Suppressor macrophage treated with lipopolysaccharide for 4 hours (primary cell): ENCODE measurements at places on chromosomes 2 and 18.

GRCh38 chr2:185700883-185701282 is 37.7 kb upstream of the FSIP2 start:
- no peak for DNase-seq

- DNase-seq: no peak
Measured at GRCh38 chr2:64457524-64457923, 3.6 kb downstream of the LGALSL start.

GRCh38 chr18:45562567-45563479 is 52.5 kb upstream of the SLC14A2 start:
- DNase-seq: no peak

DNA sequence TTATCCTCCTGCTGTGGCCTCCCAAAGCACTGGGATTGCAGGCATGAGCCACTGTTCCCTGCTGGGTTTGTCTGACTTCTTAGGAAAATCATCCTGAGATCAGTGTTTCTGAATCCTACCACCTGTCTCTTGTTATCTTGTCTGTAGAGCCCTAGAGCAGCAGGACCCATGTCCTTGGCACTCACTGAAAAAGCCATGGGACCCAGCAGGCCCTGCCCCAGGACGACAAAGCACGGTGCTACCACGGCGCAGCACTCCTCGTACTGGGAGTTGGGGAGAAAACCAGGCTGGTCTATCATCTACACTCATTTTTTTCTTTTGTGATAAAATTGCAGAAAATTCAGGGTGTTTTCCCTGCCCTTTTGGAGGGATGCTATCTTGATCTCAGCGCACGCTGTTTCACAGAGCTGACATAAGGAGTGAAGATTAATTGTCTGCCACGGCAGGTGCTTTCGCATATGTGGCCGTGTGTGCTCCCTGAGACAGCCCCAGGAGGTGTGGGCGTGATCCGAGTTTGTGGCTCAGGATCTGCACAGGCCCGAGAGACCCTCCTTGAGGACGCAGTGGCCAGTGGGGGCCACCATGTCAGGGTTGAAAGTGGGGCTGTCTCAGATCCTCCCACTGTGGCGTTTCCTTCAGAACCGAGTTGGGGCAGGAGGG is 179.1 kb downstream of the LDLRAD4 start:
- no peak for DNase-seq

GRCh38 chr18:44758861-44759631 is 78.4 kb downstream of the SETBP1 start:
- peak; percentile 85 for DNase-seq

- DNase-seq: no peak
Measured at GRCh38 chr2:135299165-135299564, 231.9 kb downstream of the ZRANB3 start.

GRCh38 chr18:67260841-67261240 is 255.7 kb downstream of the DSEL start:
- DNase-seq: no peak

DNA sequence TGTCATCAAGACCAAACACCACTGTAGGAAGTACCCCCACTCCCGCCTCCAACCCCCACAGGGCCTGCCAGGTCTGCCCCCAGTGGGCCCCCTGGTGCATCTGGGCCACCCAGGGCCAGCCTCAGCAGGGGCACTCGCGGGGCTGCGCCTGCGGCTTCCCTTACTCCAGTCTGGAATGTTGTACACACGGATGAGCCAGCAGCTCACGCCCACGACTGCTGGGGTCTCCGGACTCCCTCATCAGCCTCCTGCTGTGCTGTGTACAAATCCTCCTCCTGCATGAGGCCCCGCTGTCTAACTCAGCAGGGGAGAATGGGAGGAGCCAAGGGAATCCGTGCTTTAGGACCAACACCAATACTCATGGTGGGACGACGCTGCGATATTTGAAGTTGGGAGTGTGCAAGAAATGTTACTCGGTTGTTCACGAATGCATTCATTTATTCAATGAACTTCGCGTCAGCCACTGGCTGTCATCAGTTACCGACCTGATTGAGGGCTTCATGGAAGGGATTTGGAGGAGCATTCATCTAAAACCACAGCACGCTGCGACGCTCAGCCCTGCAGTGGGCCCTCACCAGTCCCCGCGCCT is 654 bp upstream of the ASB1 start:
- peak; percentile 7 for DNase-seq

- no peak for DNase-seq
Measured at GRCh38 chr2:134143568-134143967, 110.3 kb upstream of the MGAT5 start.

DNA sequence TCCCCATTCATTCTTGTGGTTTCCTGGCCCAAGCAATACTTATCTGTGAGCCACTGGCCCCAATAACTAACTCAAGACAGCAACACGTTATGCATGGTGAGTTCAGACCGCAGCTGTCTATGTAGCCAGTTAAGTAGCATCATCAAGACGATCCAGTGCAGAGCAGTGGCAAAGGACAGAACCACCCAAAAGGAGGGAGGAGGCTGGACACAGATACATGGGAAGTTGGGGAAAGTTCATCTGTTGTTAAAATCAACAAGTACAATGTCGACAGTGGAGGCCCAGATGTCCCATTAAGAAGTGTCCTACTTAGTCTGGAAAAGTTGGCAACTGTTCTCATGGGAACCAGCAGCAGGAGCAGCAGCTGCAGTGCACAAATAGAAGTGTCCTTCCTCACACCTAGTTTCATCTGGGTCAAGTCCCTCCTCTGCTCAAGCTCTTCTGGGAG is 106.9 kb upstream of the THOC1 start:
- DNase-seq: peak; percentile 28

DNA sequence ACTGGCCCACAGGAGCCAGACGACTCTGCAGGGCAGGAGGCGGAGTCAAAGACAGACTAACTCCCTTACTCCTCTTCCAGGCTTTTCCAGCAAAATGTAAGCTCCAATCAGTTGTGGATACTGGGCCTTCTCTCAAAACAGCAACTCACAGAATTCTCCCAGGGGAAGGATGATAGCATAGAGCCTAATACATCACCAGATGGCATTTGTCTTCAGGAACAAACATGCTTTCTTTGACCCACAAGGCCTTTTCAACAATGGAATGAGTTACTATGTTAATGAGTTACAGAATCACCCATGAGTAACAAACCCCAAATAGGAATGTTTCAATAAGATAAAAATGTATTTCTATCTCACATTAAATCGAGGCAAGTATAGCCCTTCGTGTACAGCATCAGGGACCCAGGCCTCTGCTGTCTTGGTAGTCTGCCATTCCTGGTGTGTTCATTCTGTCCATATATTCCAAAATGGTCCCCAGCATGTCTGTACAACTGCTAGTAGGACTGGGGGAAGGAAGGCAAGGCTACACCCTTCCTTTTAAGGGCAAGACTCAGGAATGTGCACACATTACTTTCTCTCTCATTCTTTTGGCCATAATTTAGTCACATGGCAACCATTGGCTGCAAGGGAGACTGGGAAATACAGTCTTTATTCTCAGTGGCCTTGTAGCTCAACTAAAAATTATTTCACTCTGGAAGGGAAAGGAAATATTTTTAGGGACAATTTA is 76.4 kb downstream of the BOD1L2 start:
- no peak for DNase-seq

DNA sequence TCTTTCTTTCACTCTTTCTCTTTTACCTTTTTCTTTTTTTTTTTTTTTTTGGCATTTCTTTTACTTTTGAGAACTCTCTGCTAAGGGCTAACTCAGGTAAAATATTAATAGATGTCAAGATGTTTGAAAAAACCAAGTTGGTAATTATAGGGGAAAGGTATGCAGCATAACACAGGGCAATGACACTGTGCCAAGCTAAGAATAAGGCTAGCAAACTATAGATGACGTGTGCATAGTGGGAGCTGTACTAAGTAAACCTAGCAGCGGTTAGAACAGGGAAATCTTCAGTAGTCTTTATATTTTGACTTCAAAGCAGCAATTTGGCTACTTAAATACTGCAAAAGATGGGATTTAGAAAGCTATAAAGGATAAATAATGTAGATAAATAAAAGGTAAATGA is 415.4 kb upstream of the RGPD4 start:
- DNase-seq: no peak

- DNase-seq: peak; percentile 94
Measured at GRCh38 chr2:24490690-24491541, at the start of gene NCOA1. Gene NCOA1 (plus strand): TSS chr2:24491254. CDS start chr2:24658678, 167,424 bp downstream.

DNA sequence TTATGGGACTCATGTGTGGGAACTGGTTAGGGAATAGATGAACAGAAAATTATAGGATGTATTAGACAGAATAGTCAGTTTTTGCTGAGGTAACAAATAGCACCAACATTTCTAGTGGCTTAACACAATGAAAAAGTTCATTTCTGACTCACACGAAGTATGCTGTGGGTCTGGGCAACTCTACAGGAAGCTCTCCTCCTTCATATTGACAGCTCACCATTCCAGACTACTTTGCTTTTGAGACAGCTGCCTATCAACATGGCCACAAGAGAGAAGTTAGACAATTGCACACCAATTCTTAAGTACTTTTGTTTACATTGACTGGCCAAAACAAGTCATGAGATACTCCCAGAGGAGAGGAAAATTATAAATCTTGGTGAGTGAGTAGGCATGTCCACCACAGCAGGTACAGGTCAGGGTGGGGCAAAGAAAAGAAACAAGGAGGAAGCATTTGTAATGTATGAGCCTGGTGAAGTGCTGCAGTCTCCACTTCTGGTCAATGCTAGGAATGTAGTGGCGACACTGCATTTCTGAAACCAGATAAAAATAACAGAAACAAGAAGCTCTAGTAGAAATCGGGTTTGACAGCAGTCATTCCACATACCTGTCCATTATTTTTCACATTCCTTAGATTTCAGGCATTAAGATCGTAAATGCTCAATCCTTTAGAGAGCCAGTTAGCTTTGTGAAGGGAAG is 141.6 kb downstream of the ICOS start:
- no peak for DNase-seq

DNA sequence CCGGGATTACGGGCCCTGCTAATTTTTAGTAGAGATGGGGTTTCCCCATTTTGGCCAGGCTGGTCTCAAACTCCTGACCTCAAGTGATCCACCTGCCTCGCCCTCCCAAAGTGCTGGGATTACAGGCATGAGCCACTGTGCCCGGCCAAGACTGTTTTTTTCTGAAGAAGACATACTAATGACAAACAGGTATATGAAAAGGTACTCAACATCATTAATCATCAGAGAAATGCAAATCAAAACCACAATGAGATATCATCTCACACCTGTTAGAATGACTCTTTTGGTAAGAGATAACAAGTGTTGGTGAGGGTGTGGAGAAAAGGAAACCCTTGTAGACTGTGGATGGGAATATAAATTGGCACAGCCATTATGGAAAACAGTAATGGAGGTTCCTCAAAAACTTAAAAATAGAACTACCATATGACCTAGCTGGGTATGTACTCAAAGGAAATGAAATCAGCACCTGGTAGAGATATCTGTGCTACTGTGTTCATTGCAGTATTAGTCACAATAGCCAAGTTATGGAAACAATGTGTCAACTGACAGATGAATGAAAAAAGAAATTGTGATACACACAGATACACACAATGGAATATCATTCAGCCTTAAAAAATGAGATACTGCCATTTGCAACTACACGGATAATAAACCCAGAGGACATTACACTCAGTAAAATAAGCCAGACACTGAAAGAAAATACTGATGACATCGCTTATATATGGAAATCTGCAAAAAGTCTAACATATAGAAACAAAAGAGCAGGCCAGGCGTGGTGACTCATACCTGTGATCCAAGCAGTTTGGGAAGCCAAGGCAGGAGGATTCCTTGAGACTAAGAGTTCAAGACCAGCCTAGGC is 20.8 kb downstream of the SOS1 start:
- DNase-seq: peak; percentile 32

- DNase-seq: no peak
Measured at GRCh38 chr2:11870584-11870983, 124.2 kb downstream of the LPIN1 start.

GRCh38 chr2:162678551-162678950 is 160.0 kb downstream of the KCNH7 start:
- no peak for DNase-seq

GRCh38 chr2:164542581-164543021 is 78.7 kb downstream of the GRB14 start:
- no peak for DNase-seq

GRCh38 chr18:21901423-21901945 is 160.9 kb downstream of the MIB1 start:
- no peak for DNase-seq

DNA sequence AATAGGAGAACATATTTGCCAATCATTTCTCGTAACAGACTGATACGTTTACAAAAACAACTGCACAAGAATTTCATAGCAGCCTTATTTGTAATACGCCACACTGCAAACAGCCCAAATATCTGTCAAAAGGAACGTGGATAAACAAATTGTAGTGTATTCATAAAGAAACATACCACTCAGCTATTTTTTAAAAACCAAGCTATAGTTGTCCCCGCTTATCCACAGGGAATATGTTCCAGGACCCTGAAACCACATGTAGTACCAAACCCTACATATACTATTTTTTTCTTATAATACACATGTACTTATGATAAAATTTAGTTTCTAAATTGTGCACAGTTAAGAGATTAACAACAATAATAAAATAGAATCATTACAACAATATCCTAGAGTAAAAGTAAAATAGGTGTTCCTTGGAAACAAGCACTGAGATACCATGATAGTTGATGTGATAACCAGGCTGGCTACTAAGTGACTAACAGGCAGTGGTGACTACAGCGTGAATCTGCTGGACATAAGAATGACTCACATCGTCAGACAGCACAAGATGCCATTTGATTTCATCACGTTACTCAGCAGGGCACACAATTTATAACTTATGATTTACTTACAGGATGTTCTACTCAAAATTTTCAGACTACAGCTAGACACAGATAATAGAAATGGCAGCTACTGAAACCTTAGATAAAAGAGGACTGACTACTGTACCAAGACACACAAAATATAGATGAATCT is 367.4 kb downstream of the NCKAP5 start:
- DNase-seq: no peak

DNA sequence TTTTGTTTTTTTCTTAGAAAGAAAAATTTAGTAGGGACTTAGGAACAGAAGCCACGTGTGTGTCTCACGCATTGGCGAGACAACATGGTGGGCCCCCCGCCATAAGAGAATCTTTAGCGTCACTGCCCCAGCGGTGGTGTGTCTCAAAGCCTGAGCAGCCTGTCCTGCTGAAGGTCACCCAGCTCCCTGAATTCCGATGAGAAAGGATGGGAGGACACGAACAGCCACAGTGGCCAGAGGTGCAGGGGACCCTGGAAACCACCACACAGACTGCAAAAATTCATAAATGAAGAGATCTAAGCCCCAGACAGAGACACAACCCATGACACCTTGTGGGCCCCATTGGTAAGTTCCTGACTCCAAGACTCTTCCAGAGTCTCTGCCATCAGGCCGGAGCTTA is 266.1 kb upstream of the RAB6C start:
- no peak for DNase-seq

GRCh38 chr18:39329496-39330275 is 1764.1 kb upstream of the CELF4 start:
- no peak for DNase-seq

GRCh38 chr2:30218814-30219213 is 12.5 kb upstream of the LBH start:
- DNase-seq: no peak
